ENCODE measurements at places on chromosomes 1 and 21.
A peak's percentile ranks its signal among the peaks of the same experiment; 100 is the strongest.

- DNase-seq = no peak
Measured at GRCh38 chr21:38993561-38993960, 187.8 kb downstream of the ETS2 start.

- no peak for DNase-seq
Measured at GRCh38 chr1:10745886-10746455, 50.5 kb downstream of the CASZ1 start.

DNA sequence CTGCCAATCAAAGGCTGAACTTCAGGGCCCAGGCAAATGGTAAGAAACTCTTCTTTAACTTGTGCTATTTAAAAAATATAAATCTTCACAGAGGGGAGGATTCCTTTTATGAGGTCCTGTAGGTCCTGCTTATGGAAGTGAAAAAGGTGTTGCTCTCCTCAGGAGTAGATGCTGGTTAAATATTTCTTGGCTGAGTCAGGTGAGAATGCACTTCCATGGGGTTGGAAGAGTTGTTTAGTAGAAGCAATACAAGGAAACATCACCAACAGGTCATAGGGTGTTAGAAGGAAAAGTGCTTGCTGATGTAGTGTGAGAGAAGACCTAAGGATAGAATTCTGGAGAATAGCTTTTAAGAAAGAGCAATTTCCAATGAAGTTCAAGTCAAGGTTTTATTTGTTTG lies 42.2 kb upstream of the ATP1A1 start:
- no peak for DNase-seq

GRCh38 chr1:18126616-18127015 lies 19.0 kb downstream of the IGSF21 start:
- DNase-seq = no peak

GRCh38 chr1:156090840-156091188 lies 8.5 kb upstream of the MEX3A start:
- peak; percentile 84 for DNase-seq

DNA sequence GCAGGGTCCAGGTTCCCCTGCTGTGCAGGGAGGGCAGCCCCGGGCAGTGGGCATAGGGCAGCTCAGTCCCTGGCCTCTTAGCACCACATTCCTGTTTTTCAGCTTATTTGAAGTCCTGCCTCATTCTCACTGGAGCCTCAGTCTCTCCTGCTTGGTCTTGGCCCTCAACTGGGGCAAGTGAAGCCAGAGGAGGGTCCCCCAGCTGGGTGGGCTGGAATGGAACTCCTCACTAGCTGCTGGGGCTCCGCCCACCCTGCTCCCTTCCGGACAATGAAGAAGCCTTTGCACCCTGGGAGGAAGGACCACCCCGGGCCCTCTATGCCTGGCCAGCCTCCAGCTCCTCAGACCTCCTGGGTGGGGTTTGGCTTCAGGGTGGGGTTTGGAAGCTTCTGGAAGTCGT lies 32.8 kb upstream of the LHX4 start:
- DNase-seq = no peak

GRCh38 chr1:25703041-25703440 lies 86.5 kb downstream of the MAN1C1 start:
- DNase-seq = no peak

- no peak for DNase-seq
Measured at GRCh38 chr1:204326771-204327300, 32.9 kb downstream of the PLEKHA6 start.

DNA sequence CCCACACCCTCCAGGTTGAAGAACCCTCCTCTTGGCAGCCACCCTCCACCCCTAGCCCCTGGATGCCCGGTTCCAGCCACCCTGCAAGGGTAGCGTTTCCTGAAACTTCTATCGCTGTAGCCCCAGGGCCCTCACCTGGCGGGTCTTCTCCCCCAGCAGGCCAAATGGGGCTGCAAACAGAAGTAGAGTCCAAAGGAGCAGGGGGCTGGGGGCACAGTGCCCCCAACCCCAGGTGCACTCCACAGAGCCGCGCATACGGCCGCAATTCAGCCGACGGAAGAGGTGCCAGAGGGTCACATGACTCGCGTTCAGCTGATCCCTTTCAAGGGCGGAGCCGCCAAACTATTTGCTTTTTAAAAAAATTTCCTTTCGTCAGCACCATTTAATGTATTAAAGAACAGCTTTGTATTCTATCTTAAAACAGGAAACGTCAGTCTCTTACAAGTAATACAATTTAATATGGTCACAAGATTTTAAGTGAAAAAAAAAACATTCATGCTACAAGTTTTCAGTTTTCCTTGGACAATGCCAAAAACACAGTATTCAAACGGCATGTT lies at the start of gene GLMP:
GLMP (minus strand) TSS at position 289 of the 557 bp plus-strand sequence; CDS start at position 255, 34 bp downstream.
- no peak for DNase-seq

DNA sequence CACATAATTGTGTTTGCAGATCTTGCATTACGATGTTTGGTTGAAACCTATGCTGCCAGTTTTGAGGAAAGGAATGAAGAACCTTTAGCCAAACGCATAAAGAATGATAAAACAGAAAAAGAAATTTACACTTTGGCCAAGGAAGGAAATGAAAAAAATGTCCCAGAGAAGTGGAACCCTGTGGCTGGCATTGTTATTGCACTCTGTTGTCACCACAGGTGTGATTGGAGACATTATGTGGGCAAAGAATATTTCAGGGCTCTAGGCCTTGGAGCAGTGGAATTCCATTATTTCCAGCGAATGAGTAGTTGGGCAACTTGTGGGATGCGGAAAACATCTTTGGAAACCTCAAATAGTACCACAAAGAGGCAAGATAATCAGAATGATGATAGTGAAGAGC lies 14.9 kb downstream of the TRMT13 start:
- no peak for DNase-seq

DNA sequence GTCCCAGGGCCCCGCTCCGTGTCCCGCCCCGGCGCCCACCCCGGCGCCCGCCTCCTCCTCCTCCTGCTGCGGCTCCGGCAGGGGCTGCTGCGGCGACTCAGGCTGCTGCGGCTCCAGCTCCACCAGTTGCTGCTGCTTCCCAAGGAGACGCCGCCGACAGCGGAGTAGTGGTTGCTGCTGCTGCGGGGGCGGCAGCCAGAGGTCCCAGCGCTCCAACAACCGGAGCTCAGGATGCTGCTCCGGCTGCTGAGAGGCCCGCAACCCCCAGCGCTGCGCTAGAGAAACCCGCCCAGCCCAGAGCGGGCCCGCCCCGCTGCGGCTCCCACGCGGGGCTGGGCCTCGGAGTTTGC lies 1.1 kb downstream of the CRCT1 start:
- no peak for DNase-seq

DNA sequence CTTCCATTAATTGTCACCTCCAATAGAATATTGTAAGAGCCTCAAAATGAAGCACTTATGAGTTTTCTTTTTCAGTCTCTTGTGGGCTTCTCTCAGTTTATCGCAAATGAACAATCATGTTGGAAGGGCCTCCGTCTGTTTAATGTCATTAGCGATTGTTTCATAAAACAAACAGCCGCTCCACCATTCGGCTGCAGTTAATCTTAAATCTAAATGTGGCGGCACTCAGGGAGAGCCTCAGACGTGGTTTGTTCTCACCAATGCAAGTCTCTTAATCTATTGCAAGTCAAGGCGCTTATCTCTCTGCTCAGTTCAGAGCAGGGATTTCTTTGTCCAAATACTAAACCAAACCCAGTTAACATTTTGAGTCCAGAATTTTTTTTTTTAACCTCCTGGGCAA lies 34.9 kb upstream of the ESRRG start:
- DNase-seq = peak; percentile 64

GRCh38 chr1:21663951-21664805 lies 5.0 kb downstream of the RAP1GAP start:
- DNase-seq = no peak

DNA sequence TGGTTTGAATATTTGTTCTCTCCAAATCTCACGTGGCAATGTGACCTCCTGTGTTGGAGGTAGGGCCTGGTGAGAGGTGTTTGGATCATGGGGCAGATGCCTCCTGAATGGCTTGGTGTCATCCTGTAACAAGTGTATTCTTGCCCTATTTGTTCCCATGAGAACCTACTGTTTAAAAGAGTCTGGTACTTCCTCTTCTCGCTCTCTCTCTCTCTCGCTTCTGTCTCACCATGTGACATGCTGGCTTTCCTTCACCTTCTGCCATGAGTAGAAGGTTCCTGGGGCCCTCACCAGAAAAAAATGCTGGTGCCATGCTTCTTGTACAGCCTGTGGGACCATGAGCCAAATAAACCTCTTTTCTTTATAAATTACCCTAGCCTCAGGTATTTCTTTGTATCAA lies 8.4 kb upstream of the PAXBP1 start:
- no peak for DNase-seq

DNA sequence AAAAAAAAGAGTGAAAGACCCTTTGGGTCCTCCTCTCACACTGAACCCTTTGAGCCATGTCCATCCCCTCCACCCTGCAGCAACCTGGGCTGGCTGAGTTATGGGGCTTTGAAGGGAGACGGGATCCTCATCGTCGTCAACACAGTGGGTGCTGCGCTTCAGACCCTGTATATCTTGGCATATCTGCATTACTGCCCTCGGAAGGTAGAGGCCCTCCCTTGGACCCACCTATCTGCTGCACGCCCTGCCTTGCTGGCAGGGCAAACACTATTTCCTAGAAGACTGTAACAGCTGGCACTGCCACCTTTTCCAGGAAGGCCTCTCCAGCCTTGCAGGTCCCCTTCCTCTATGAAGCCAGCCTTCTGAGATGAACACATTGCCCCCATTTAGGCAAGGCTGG lies 1.1 kb downstream of the SLC50A1 start:
- no peak for DNase-seq

DNA sequence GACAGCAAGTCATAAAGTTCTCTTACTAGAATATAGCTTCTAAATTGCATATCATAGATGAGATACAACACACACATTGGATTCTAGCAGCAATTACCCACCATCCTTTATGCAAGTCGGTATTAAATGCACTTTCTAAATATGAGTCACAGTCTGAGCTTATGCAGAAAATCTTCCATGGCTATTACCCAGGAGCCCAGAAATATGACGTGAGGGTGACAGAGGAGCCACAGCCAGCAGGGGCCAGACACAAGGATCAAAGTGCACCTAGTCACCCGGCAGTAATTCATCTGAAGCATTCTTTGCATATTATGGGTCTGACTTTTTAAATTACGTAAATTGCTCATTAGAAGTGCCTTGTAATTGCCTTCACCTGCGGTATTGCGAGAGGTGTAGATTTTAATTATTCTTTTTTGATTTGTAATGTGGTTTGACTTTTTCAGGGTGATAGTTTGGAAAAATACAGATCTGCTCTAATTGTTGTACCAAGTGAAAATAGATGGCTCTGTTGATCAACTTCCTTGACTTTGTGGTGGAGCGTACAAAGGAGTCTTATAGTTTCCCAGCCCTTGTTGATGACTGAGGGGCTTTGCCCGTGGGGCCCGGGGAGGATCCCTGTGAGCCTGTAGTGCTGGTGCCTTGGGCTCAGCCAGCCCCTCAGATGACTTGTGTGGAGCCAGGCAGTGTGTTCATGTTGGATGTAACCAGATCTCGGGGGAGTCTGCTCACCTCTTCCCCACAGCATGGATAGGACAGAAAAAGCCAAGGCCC lies 470.0 kb upstream of the VAMP3 start:
- DNase-seq = no peak

DNA sequence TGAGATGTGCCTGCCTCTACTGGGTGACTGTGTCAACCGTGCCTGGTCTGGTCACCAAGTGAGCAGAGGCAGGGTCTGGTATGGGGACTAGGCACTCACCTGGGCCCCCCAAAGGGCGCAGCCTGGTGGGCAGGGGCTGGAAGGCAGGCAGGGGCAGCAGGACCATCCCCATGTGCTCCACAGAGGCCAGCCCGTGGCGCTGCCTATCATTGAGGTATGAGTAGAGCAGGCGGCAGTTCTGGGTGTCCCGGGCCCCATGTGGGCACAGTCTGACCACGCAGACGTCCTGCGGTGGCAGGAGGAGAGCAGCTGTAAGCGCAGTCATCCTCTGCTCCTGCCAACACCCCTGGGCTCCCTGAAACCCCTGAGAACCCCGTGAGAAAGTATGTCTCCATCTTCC lies 23.7 kb downstream of the SPOCD1 start:
- no peak for DNase-seq

GRCh38 chr1:36100376-36100775 lies 11.7 kb downstream of the ADPRS start:
- no peak for DNase-seq

- DNase-seq = no peak
Measured at GRCh38 chr21:42513985-42514882, 582 bp downstream of the SLC37A1 start.

DNA sequence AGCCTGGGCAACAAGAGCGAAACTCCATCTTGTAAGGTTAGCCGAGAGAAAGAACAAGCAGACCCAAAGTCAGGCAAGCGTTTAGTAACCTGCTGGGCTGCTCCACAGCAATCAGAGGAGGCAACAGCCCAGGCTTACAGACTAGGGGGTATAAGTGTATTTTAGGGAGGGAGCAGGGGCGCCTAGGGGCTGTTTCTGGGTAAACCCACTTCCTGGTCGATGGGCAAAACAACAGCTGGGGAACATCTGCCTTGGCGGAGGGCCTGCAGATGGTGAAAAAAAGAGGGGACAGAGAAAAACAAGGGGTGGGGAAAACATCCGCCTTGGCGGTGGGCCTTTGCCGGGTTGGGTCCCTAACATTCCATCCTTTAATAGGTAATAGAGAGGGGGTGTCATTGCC lies 5.2 kb downstream of the TAS1R1 start:
- DNase-seq = no peak

DNA sequence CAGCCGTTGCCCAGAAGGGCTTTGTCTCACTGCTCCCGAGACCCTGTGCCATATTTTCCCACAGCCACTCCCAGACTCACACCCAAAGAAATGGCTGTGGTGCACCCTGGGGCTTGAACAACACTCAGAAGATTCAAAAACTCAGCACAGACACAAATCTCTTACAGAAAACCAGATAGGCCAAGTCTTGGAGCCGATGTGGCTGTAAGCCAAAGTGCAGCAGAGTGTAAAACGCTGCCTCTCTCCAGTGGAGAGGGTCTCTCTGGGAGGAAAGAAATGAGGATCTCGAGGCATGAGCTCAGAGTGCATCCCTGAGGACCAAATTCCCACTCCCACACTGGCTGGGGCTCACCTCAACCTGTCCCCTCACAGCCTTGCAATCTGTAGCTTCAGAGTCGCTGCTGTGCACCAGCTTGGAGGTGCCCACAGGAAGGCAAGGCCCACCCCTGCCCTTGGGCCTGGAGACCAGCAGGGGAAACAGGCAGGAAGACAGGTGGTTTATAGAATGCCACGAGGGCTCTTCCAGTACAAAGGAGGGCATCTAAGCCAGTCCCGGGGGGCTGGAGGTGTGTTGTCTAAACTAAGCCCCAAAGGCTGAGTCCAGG lies 171.3 kb upstream of the AJAP1 start:
- no peak for DNase-seq

DNA sequence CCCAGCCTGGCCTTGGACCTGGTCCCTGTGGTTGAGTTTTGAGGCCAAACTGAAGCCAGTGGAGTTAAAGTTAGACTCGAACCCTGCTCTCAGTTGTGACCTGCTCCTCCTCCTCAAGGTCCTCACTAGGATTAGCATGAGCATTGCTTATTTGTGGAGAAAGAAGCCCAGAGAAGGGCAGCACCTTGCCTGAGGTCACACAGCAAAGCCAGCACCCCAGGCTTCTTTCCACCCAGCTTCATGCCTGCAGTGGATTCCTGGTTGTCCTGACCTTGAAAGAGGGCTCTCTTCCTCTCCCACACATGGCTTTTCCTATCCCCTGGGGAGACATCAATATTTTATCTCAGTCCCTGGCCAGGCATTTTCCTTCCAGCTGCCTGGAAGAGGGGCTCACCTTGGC lies 2.8 kb downstream of the LDLRAP1 start:
- DNase-seq = no peak

Data from SK-N-DZ (cell line).